Activated effector memory CD4-positive, alpha-beta T cell treated with Interleukin-2 at 50 U/mL for 16 hours (primary cell): ENCODE measurements at places on chromosomes 7 and 10.

- no peak for DNase-seq
Observed at GRCh38 chr10:6151087-6151977, 51.4 kb upstream of the PFKFB3 start.

DNA sequence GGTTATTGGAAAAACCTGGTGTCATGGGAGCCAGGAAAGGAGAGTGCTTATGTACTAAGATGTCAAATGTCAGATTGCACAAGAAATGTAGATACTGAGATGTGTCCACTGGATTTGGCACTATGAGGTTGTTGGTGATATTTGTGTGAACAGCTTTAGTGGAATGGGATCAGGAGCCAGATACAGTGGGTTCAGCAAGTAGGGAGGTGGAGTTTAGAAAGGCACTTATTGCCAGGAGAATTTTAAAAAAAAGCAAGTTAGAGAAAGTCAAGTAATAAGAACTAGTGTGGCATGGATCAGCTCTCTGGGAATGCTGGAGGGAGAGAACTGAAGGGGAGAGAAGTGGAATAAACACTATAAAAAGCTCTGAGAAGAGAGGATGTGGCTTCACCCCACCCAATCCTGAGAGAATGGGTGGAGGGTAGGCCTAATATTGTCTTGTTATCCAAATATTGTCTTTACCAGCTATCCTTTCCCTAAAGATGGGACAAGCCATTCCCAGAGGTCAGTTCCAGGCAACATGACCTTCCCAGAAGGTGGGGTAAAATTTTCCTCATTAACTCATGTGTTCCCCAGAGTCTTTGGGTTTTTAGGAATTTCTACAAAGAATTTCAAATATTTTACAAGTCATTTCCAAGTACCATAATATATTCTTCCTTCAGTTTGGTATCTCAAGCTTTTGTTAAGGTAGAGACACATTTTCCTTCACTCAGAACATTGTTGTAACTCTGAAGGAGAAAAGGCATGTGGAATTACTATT lies 42.3 kb downstream of the ENTPD1 start:
- no peak for DNase-seq

DNA sequence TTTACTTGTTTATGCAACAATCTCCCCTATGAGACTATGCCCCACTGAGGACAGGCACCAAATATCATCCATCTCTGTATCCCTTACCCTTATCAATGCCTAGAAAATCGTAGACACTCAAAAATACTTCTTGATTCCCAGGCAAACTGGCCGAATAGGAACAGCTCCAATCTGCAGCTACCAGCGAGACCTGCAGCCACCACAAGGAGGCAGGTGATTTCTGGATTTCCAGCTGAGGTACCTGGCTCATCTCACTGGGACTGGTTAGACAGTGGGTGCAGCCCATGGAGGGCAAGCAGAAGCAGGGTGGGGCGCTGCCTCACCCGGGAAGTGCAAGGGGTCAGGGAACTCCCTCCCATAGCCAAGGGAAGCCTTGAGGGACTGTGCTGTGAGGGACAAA lies 10.8 kb upstream of the PPP1R3C start:
- DNase-seq = no peak

DNA sequence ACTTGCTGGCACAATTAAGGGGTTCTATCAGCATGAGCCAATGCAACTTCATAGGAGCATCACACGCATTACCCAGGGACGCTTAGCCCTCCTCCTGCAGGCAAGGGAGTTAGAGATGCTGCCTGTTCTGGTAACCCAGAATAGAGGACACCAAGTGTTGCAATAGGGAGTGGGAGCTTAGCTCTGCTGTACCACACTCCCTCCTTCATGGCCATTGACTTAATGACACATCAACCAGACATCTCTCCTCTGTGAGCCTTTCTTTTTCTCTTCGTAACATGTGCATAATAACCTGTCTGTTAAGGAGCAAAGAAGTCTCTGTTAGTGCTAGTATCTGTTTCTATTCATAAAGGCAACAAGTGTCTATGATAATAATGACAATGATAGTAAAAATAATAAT lies 282.4 kb downstream of the SORCS3 start:
- no peak for DNase-seq

- DNase-seq = no peak
Observed at GRCh38 chr7:17015598-17016031, 133.8 kb upstream of the AGR3 start.

GRCh38 chr10:21065621-21066248 lies 168.6 kb upstream of the NEBL start:
- DNase-seq = no peak

DNA sequence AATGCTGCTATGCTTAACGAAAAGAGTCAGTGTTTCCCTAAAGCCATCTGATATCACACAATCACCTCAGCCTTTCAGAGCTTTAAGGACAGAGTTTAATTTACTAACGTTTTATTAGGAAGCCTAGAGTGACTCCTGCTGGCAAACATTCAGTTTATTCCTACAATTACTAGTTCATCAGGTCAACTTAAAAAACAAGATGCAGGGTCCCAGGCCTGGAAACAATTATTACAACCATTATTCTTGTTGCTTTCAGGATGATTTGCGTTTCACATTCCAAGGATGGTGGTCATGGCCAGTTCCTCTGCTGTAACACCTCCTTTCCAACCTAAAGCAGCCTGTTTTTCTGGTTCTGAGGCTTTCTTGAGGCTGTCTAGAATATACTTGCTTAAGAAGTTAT lies 1.5 kb upstream of the FAM53B start:
- no peak for DNase-seq

DNA sequence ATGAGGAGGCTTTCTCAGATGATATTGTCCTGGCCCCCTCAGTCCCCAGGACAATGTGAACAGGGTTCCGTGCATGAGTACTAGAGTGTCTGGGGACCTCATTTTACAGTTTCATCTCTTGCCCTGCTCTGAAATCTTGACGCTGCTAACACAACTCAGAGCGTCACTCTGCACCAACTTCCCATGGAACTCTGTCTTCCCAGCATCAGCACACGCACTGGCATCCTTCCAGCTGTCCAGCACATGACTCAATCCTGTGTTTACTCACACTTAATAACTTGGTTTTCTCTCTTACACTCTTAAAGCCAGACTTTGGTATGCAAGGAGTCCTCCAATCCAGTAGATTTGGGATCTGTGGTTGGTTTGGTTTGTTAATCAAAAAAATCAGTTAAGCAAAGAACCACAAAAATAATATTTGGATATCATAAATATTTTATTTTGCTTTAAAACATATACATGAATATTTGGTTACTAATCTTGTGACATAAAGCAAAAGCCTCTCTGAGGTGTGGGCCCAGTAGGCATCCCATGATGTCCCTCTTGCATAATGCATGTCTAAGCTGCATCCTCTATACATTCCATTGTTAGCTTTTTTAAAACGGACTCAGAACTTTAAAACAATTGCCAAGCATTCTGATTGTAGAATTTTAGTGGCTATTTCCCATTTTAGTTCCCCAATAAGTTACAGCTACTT lies 131.0 kb downstream of the CXCL12 start:
- no peak for DNase-seq

- DNase-seq = no peak
Observed at GRCh38 chr10:132350946-132351345, 19.0 kb downstream of the LRRC27 start.

DNA sequence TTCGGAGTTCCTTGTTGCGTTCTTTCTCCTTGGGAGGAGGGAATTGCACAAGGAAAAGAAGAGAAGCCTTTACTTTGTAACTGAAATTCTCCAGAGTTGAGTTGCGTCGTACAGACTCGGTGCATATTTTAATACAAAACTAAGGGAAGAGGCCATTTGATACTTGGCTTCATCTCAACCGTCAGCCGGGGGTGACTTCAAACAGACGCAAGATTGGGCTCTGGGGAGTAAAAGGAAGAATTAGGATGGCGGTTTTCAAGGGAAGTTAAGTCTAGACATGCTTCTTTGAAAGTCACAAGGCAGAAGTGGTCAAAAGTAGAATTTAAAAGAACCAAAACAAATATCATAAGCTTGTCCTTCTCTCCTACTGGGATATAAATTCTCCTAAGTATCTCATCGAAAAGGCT lies 1.6 kb downstream of the PRR15 start:
- DNase-seq = no peak

DNA sequence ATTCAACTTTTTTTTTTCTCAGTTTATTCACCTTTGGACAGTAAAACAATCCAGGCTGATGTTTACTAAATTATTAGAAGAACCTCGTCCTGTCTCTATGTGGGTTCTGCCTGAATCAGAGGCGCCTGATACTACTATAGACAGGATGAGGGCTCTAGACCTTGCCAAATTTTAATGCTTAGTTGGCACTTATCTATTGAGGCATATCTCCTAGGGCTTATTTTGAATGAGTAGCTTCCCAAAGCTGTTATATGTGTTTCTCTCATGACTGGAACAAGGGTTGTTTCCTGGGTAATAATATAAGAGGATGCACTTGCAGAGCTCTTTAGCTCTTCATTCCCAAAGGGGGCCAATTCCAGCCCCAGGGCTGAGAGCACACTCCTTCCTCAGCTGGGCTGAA lies 23.6 kb downstream of the HECW1 start:
- no peak for DNase-seq

DNA sequence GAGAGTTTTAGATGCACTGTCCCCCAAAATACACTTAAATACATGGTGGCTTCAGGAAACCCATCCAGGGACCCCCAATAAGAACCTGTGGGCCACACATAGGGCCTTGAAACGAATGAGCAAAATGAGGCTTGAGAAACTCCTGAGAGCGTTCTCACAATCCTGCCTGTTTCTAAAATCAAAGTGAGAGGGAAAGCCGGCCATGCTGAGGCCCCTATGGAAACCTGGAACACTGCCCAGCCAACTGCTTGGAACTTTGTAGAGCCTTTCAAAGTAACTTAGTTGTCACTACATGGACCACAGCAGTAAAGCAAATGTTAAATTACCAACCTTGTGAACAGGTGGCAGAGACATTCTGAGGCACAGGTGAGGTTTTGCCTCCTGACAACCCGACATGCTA lies 13.4 kb downstream of the SGMS1 start:
- no peak for DNase-seq

DNA sequence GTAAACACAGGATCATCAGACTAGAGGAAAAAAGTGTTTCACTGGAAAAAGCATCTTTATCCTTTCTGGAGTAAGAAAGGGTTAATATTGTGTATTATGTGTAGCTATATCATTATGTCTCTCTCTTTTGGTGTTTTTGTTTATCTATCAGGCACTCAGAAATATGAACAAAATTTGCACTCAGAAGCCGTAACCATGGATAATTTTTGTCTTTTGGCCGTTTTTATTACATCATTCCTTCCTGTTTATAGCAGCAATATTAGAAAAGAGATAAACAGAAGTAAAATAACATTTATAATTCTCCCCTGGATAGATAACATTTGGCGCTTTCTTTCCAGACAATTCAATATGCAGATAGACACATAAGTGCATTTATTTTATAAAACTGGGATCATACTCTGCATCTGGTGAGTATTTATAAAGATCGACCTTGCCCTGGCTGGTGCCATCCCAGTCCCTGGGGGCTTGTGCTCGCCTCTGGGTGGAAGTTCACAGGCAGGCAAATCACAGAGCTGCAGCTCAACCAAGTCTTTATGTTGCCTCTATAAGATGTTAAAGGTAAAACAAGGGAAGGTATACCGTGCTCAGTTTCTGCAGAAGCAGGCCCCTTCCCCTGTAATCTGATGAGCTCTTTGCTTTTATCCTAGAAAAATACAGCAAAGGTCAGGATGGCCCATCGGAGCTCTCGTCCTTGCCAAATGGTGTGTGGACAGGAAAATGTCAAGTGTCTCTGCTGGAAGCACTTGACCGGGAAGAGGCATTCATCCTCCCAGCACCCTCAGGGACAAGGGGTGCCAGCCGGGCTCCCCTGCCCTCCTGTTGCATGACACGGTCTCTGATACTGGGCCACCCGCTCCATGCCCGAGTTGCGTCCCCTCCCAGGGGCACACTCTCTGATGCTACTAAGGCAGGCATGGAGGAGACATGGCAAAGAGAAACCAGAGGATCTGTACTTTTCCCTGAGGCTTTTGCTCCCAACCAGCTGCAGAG lies 43.9 kb downstream of the PYROXD2 start:
- no peak for DNase-seq

DNA sequence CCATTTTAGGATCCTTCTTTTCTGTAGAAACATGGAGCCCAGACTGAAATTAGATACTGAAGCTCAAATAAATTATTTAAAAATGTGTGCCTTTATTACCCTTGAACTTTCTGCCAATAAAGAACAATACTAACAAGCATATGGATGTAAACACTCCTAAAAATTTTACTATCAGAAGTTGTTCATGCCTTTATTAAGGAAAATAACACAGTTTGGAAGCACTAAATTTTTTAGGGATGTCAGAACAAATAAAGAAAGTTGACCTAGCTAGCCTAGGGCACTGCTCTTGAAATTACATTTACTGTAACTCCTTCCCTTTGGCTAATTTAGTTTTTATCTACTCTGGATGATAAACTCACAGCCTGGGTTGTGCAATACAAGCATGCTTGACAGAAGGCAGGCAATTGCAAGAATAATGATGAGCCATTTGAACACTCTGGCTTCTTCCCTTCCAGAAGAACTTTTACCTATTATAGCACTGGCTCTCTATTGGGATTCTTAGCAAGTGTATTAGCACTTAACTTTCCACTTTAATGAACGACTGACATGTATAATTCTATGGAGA lies 351.7 kb upstream of the C7orf33 start:
- no peak for DNase-seq

GRCh38 chr10:78513986-78514385 lies 480.3 kb downstream of the RPS24 start:
- no peak for DNase-seq

GRCh38 chr7:762885-763284 lies 35.8 kb upstream of the PRKAR1B start:
- no peak for DNase-seq

- no peak for DNase-seq
Observed at GRCh38 chr10:91924212-91925021, 847 bp downstream of the BTAF1 start.

DNA sequence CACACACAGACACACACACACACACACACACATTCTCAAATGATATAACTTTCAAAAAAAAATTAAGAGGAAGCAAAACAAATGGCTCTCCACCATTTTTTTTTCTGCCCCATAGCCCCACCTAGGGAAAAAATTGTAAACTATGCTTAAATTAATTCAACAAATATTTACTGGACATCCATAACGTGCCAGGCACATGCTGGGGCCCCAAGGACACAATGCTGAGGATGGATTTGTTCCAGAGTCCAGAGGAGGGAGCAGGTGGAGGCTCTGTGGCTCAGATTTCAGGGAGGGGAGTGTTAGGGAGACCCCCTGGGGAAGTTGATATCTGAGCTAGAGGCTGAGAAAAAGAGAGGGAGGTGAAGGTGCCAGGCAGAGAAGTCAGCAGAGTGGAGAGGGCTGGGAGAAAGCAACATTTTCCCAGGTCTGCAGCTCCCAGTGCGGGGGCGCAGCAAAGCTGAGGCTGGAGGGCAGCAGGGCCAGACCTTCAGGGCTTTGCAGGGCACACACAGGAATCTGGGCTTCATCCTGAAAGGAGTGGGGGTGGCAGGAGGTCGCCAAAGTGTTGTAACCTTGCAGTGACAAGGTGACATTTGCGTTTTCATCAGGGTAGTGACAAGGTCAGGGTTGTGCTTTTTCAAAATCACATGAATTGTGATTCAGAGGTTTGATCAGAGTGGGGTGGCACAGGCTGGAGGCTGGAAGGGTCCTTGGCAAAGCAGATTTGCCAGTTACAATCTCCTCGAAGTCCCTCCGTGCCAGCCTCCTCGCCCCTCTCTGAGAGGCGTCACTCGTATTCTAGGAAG lies 261.6 kb downstream of the WDR11 start:
- DNase-seq = no peak

GRCh38 chr10:84548869-84549268 lies 220.5 kb downstream of the CCSER2 start:
- DNase-seq = no peak
